Cardiac muscle cell (in vitro differentiated cells and primary cell): ENCODE measurements at places on chromosomes 13 and 19. TPM values are rescaled to one million over a fixed set of nuclear protein-coding genes. Genes with fewer than 3 reads are reported as not detected.

Gene TUBA3C
- total RNA-seq: not detected in 2 replicates

- no peak for DNase-seq
Observed at GRCh38 chr19:7740682-7741054, 6.7 kb downstream of the CD209 start.

GRCh38 chr19:54209811-54210494 is 9.3 kb downstream of the RPS9 start:
- DNase-seq: peak; percentile 52

- no peak for DNase-seq
Observed at GRCh38 chr19:3274245-3274941, 49.9 kb downstream of the CELF5 start.

DNA sequence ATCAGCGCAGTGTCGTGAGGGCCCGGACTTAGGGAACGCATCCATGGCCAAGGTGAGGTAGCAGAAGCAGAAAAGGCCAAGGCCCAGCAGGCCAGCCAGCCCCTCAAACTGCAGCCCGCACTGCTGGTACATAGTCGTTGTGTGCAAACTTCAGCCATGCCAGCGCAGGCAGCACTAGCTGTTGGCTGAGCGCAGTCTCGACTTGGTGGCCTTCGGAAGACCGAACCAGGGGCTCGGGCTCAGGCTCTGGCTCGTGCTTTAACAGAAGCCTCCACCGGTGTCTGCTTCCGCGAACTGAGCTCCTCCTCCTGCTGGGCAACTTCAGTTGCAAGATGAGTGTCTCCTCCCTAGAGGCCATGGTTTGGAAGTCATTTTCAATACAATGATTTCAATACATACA is 157.5 kb downstream of the DNAJC15 start:
- no peak for DNase-seq

DNA sequence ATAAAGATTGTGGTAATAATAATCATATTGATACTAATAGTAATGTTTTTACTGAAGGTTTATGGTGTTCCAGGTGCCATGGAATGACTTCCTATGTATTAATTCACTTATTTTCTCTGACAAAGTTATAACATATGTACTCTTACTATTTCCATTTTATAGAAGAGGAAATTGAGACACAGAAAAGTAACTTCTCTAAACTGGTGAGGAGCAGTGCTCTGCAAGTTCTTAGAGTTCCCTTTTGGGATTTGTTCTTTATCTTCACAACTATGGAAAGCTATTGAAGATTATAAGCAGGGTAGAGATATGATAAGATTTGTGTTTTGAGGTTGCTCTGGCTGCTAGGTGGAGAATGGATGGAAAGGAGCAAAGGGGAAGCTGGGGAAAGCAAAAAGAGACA is 83.9 kb upstream of the OLFM4 start:
- no peak for DNase-seq
